ENCODE measurements at places on chromosomes 2 and 18.

DNA sequence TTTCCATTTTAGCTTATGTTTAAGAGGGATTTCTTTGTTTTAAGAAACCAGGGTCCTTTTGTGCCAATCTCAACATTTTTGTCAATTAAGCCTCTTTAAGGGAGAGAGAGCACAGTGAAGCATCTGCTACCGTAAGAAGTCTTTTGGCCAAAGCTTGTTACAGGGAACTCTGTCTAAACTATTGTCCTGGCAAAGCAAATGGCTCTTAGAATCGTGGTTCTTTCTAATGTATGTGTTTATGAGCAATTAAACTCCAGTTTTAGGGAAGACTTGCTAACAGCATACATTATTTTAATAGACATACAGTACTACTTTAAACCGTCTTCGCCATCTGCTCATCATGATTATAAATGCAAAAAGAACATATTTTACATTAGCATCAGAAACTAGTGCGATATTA, 202.1 kb downstream of the CDCA7 start:
- no peak for DNase-seq

DNA sequence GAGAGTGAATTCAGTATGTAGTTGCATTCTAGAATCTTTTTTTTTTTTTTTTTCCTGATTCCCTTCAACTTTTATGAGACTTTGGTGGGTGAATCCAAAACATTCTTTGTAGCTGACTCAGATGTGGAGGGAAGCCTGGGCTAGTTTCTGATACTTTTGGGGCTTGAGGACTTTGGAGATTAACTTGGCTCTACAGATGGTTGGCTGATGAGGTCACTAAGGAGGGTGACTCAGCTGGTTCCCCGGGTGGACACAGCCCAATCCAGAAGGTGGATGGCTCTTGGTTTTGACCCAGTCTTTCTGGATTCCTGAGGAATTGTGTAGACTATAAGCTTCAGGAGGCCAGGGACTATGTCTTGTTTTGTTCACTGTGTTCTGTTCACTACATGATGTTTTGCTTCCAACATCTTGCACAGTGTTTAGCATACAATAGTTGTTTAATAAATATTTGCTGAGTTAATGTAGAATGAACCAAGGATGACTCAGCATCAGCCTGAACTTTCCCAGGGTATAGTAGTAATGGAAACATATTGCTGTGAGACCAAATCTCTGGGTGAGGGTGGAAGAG, 30.5 kb downstream of the LAMA3 start:
- peak; percentile 93 for DNase-seq

GRCh38 chr2:145592361-145592760, 1072.4 kb upstream of the ZEB2 start:
- no peak for DNase-seq

DNA sequence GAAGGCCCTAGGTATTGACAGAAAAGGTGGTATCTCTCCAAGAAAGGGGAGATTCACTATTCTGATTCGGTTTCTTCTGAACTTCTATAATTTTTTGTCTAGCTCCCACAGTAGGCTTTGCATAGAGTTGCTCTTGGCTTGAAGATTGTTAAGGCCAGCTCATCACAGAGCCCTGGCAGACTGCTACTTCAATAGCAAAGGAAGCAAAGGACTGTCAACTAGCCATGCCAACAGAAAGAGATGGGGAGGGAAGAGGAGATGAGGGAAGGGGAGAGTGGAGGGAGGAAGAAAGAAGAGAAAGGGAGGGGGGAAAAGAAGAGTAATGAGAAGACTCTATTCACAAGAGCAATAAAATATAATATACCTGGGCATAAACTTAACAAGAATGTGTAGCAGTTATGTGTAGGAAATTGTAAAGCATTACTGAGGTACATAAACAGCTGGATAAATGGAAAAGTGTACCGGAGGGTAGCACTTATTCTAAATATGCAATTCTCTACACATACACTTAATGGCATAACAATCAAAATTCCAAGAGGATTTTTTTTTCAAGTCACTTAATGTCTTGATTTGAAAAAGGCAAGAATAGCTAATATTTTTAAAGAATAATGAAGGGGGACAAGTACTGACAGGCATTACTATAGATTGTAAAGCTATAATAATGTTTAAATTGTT, 102.5 kb downstream of the LOXHD1 start:
- DNase-seq: no peak

DNA sequence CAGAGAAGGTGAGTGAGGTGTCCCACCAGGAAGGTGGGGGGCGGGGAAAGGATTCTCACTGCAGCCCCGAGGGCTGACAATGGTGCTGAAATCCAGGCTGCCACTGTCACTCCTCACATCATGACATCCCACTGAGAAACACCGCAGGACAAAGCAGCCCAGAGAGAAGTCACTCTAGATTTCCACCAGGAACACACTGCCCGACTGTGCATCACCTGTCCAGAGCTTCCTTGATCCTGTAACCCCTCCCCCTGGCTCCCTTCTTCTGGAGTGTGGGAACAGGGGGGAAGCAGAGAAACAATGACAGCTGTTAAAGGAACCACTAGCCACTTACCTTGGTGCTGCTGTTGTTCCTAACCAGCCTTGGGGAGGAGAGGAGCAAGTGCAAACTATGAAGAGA, 69.9 kb downstream of the MRO start:
- DNase-seq: no peak

- DNase-seq: no peak
These were observed 417.6 kb downstream of the SUCLG1 start for GRCh38 chr2:84041506-84041905.

GRCh38 chr2:34332813-34333212, 733.7 kb upstream of the FAM98A start:
- DNase-seq: peak; percentile 44

DNA sequence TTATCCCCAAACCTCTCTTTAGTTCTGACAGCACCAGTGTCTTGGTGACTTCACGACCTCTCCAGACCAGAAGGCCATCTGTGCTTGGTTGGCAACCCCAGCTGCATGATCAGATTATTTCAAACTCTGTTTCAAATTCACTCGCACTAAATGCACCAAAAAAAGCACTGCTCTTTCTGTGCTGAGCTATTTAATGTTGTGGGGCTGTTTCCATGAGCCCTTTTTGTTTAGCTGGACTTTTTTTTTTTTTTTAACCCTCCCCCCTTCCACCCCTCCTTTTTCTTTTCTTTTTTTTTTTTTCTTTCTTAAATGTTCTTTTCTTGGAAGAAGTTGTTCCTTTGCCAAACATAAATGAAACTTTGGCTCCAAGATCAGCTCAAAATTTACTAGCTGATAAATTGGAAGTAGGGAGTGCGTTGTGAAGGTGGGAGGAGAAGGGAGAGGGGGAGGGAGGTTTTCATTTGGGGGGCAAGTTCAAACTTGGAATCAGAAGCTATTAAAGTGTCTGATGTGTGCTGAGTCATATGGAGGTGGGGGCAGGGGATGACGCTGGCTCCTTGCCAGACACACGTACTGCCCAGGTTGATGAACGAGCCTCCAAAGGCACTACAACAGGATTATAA, 543.0 kb upstream of the TNP1 start:
- no peak for DNase-seq

- DNase-seq: no peak
These were observed 15.9 kb upstream of the WIPF1 start for GRCh38 chr2:174613531-174613930.

GRCh38 chr2:5528706-5529105, 163.5 kb upstream of the SOX11 start:
- DNase-seq: no peak

DNA sequence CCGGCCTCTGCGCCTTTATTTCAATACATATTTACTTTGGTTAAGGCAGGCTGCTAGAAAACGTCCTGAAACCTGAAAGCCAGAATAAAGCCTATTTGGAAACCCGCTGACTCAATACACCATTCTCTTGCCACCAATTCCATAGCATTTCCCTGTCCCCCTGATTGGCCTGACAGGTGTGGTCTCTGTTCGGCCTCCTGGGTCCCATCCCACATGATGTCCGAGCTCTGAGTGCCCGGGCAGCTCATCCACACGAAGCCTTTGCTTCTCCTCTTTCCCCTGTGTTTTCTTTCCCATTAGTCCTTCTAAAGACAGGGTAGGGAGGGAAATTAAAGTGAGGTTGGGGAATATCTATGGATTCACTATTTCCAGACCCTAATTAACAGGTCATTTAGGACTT, 42.6 kb upstream of the ZNF516 start:
- no peak for DNase-seq

DNA sequence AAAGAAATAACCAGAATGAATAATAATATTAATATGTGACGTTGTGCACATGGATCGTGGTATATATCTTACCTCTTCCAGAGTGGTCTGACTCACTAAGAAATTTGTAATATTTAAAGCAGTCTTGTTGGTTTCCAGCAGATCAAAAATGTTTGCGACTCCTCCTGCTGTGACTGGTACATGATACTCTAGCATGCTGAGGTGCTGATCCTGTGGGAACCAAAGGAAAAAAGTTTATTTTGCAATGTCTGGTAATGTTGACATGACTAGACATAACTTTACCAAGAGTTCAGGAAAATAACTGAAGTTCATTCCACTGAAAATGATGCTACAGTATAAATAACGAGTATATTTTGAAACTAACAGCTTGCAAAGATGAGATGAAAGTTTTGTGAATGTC, 124.5 kb upstream of the BARD1 start:
- no peak for DNase-seq

DNA sequence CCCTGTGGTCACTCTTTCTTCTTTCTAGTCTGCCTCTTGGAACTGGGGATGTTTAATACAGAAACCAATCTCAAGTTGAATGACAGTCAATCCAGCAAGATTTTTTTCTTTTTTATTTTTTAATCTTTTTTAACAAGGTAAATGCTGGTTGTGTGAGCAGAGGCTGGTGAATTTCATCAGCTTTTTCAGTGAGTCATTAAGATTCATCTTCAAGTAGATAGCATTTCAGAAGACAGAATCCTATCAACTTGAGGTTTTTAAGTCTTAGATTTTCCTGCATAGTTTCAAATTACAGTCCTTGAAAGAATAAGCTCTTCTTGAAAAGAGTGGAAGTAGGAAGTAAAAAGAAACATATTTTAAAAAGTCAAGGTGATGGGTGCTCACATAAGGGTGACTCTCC, 12.4 kb downstream of the SLC8A1 start:
- no peak for DNase-seq

DNA sequence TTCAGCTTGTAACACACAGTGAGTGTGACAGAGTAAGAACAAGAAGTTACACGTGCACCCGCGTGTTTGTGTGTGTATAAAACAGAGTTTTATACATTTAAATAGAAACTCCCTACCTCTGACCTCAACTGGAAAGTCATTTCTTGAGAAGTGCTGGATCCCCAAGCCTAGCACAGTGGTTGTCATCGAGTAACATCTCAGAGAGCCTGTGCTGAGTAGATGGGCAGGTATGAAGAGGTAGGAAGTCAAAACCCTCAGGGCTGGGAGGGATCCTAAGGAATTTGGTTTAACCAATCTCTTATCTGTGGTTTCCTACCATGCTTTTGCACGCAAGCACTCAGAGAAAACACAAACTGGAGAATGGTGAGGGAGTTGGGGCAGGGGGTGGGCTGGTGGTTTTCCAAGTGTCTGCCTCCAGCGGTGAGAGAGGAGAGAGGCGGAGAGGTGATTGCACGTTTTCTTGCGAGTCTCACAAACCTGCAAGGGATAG, 9.2 kb downstream of the ACOXL start:
- DNase-seq: no peak

- DNase-seq: no peak
These were observed 13.1 kb downstream of the METAP1D start for GRCh38 chr2:172012677-172013391.

GRCh38 chr18:8045884-8046281, 478.8 kb downstream of the PTPRM start:
- no peak for DNase-seq

DNA sequence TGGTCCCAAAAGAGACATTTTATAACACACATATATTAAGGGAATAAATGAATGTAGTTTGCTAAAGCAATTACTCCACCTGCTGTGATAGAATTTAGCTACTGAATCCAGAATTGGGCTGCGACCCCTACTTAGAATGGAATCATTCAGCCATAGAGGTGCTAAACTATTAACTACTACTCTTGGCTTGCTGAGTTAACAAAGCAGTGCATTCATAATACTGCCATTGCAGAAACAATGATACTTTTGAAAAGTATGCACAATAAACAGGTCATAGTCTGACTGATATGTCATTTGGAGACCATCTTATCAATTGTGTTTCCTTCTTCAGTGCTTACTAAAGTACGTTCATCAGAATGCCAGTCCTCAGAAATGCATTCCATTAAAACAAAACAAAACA, 273.6 kb downstream of the PIEZO2 start:
- DNase-seq: no peak

GRCh38 chr2:240391111-240392051, 44.1 kb upstream of the GPC1 start:
- DNase-seq: no peak

- DNase-seq: no peak
These were observed 155.4 kb upstream of the VRK2 start for GRCh38 chr2:57891086-57891712.

DNA sequence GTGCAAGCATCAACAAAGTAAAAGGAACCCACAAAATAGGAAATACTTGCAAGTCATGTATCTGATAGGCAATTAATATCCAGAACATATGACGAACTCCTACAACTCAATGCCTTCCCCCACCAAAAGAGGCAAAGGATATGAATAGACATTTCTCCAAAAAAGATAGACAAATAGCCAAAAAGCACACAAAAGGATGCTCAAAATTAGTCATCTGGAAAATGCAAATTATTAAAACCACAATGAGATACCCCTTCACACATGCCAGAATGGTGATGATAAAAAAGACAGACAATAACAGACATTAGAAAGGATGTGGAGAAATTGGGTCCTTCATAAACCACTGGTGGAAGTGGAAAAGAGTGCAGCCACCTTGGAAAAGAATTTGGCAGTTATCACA, 76.4 kb downstream of the RIF1 start:
- DNase-seq: no peak

Data from kidney glomerular epithelial cell (primary cell).